K562 (cell line): ENCODE measurements at places on chromosomes 12 and 14. TPM values are rescaled to one million over a fixed set of nuclear protein-coding genes. Genes with fewer than 3 reads are reported as not detected.

DNA sequence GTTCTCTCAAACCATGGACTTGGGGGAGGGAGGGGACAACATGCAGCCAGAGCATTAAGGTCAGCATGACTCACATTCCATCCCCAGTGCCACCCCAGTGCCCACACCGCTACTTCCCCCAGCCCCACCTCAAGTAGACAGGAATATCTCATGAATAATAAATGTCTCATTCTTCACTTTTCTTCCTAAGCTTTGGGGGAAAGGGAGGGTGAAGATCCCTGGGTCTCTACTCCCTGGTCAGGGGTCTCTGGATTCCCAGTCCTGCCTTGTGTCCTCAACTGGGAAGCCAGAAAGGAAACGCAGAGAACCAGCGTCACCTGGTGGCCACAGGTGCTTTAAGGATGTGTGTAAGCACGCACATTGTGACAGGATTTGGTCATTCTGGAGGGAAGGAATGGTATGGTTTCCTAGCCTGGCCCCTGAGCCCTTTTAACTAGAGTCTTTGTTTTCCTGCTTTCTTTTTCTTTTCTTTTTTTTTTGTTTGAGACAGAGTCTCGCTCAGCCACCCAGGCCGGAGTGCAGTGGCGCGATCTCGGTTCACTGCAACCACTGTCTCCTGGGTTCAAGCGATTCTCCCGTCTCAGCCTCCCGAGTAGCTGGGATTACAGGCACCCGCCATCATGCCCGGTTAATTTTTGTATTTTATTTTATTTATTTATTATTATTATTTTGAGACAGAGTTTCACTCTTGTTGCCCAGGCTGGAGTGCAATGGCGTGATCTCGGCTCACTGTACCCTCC, 3.4 kb downstream of the GPR84 start:
- H3K36me3 ChIP-seq: no peaks in the 10 kb centered on the region
- H3K27ac ChIP-seq: peak overlapping the region; percentile 89
- peak; percentile 93 for DNase-seq
- H3K4me3 ChIP-seq: no peak overlapping the region
- H3K27me3 ChIP-seq: no peaks in the 10 kb centered on the region
- peaks cover 39% of the 10 kb centered on the region for H3K4me1 ChIP-seq

GRCh38 chr12:92732716-92733115, 29.9 kb downstream of the PLEKHG7 start:
- DNase-seq: no peak
- peaks cover 28% of the 10 kb centered on the region; the same call in 2 of the 3 replicates for H3K27me3 ChIP-seq
- no peaks in the 10 kb centered on the region for H3K4me1 ChIP-seq
- H3K36me3 ChIP-seq: no peaks in the 10 kb centered on the region
- no peak overlapping the region for H3K27ac ChIP-seq

- H3K4me1 ChIP-seq: no peaks in the 10 kb centered on the region; the same call in 1 of the 2 replicates
- no peak overlapping the region for H3K27ac ChIP-seq
- DNase-seq: no peak
- H3K36me3 ChIP-seq: no peaks in the 10 kb centered on the region
These were observed 44.9 kb downstream of the SIX6 start for GRCh38 chr14:60553808-60554207.

Gene A2ML1
- 0.40 TPM in 1 of 2 replicates, not detected in the other for total RNA-seq

DNA sequence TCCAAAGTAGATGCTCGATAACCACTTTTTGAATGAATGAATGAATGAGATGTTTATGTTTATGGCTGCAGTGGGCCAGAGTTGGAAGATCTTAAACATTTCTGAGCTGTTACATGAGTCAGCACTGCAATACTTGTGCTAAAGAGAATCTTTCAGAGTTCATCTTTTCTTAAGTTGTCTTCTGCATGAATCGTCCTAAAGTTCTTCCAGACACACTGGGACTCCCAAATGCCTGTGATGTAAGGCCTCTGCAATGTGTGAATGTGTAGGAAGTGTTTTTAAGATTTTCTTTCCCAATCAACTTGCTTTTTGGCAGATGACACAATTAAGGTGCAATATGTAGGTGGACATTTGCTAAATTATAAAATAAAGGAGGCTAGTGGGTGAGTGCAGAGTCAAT, 50.3 kb upstream of the TRIM9 start:
- no peaks in the 10 kb centered on the region for H3K4me1 ChIP-seq
- H3K27ac ChIP-seq: no peak overlapping the region
- H3K4me3 ChIP-seq: no peak overlapping the region
- H3K27me3 ChIP-seq: no peaks in the 10 kb centered on the region

DNA sequence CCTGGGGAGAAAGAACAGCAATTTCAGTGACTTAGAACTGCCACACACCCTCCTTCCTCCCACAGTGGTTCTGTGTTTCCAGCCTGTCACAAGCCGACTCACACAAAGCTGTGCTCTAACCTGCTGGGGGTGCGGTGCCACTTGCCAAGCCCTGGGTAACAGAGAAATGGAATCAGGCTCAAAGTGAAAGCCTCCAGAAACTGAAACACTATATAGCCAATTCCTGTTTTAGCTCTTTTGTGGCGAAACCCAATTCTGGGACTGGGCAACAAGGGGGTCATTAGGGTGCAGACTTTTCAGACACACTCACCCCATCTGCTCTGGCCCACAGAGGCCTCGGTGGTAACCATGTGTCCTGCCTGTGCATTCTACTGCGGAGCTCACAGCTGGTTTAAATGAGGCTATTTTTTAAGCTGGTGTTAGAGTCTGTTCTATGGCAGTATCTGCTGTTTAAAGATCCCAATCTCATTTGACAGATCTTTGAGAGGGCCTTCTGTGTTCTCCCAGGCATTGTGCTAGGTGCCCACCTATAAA, 15.2 kb upstream of the ACTR6 start:
- no peak overlapping the region for H3K4me3 ChIP-seq
- H3K36me3 ChIP-seq: peaks cover 3% of the 10 kb centered on the region; the same call in 1 of the 3 replicates
- no peak for DNase-seq
- H3K27me3 ChIP-seq: no peaks in the 10 kb centered on the region; the same call in 1 of the 2 replicates
- no peaks in the 10 kb centered on the region; the same call in 2 of the 3 replicates for H3K4me1 ChIP-seq
- no peak overlapping the region for H3K27ac ChIP-seq

- H3K4me3 ChIP-seq: no peak overlapping the region
- H3K27me3 ChIP-seq: no peaks in the 10 kb centered on the region
- H3K27ac ChIP-seq: no peak overlapping the region
- H3K4me1 ChIP-seq: peaks cover 36% of the 10 kb centered on the region
These were observed 11.9 kb downstream of the SLC25A29 start for GRCh38 chr14:100294213-100294962.

Gene SLC6A13
- 0.33 and 0.38 TPM in 2 replicates for total RNA-seq

Gene DTX1
- not detected in 2 replicates for total RNA-seq

DNA sequence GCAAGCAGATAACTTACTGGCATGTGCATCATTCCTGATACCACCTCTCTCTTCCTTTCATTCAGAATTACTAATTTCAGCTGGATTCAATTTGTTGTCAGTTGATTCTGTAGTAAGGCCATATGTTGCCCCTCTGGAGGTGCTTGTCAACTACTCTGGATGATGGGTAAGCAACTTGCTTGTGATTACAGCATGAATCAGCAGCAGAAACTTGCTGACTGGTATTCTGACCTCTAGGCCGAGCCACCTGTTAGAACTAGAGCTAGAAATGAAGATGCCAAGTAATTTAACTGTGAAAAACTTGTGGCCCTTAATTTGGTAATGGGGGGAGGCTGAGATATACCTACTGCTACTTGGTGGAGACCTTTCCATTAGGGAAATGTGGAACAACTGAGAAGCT, 5.1 kb downstream of the RNF10 start:
- no peaks in the 10 kb centered on the region for H3K27me3 ChIP-seq
- H3K4me1 ChIP-seq: peaks cover 33% of the 10 kb centered on the region
- peaks cover 59% of the 10 kb centered on the region for H3K36me3 ChIP-seq
- H3K4me3 ChIP-seq: no peak overlapping the region
- peak overlapping the region; percentile 11; the same call in 1 of the 3 replicates for H3K27ac ChIP-seq

Gene CRACR2A
- total RNA-seq: 12.7 and 15.1 TPM in 2 replicates

Gene FGF6
- total RNA-seq: not detected in 2 replicates

DNA sequence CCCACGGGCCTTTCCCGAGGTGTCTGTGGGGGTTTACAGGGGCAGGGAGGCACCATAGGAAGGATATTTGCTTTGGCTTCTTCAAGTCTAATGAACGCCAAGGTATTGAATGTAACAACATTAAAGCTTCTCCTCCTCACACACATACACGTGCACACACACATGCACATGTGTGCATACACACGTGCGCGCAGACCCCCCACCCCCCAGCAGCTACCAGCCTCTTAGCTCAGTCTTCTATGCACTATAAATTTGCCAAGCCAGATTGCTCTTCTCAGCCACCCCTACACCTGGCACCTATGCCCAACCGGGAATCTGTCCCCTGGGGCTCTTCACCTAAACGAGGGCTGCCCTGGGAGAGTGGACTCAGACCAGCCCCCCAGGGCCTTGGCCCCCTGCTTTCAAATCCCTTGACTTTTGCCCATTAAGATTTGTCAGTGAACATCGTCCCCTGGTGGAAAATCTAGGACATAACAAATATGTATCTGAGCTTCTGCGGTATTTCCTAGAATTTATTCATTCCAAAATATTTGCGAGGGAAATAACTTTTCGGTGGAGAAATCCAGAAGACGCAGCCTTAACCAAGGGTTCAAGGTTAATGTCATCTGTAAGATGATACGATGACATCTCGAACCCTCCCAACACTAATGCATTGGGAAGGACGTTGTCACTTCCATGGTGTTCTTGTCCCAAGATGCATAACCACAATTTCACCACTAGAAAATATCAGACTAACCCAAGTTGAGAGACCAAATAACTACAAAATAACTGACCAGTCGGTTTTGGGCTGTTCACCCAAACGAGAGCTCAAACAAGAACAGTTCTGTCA, 330.4 kb downstream of the MED13L start:
- H3K27ac ChIP-seq: no peak overlapping the region
- H3K4me1 ChIP-seq: no peaks in the 10 kb centered on the region; the same call in 1 of the 2 replicates
- no peak overlapping the region for H3K4me3 ChIP-seq
- peak; percentile 56 for DNase-seq
- no peaks in the 10 kb centered on the region for H3K27me3 ChIP-seq

DNA sequence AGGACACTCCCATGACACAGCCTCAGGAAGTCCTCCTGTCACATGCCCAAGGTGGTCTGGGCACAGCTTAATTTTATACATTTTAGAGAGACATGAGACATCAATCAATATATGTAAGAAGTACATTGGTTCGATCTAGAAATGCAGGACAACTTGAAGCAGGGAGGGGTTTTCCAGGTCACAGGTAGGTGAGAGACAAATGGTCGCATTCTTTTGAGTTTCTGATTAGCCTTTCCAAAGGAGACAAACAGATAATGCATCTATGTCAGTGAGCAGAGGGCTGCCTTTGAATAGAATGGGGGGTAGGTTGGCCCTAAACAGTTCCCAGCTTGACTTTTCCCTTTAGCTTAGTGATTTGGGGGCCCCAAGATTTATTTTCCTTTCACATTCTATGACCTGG, 2.5 kb downstream of the HSPB8 start:
- no peak overlapping the region for H3K4me3 ChIP-seq
- H3K27ac ChIP-seq: no peak overlapping the region
- H3K4me1 ChIP-seq: no peaks in the 10 kb centered on the region
- peaks cover 21% of the 10 kb centered on the region for H3K27me3 ChIP-seq
- DNase-seq: no peak
- H3K36me3 ChIP-seq: no peaks in the 10 kb centered on the region

DNA sequence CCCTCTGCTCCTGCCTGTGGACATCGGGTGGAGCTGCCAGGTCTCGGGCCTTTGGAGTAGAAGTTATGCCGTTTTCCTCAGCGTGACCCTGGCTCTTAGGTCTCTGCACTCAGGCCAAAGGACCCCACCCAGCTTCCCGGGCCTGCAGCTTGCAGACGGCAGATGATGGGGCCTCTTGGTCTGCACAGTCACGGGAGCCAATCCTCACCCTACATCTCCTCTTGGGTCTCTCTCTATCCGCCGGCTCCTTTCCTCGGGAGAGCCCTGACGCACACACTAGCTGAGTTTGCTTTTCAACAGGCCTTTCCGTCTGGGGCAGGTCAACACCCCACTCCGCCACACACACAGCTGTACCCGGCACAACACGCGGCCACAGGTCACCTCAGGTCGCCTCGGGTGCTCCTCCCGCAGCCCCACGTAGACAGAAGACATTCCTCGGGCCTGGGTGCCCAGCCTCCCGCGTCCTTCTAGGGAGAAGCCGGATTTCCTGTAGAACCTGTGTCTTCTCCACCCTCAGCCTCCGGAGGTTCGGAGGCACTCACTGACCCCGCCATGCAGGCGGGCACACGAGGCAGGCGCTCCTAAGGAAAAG, 9.9 kb downstream of the GALNT9 start:
- peaks cover 48% of the 10 kb centered on the region for H3K27me3 ChIP-seq
- peaks cover 14% of the 10 kb centered on the region; the same call in 1 of the 2 replicates for H3K4me1 ChIP-seq

Gene MARS1
- 339 and 382 TPM in 2 replicates for total RNA-seq

Gene ACACB
- total RNA-seq: 2.5 and 2.8 TPM in 2 replicates

DNA sequence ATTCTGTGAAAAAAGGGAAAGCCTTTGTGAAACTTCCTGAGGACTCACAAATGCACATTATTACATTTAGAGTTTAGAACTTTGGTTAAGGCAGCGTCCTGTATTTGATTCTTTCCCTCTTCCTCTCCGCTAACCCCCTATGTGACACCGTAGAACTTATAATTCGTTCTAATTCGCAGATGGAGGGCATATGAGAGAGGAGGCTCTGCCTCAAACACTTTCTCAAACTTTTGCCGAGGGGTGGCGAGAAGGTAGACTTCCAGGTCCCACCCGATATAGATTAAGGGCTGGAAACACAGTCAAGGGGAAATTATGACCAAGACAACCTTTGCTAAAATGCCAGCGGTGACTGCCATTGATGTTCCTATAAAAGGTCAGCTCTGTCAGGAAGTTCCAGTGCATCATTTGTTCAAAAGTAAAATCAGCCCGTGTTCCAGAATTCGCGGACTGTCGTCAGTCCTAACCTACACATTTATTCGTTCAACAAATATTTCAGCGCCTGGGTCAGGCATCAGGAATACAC, 904 bp upstream of the PAPOLA start:
- H3K36me3 ChIP-seq: peaks cover 24% of the 10 kb centered on the region
- H3K27me3 ChIP-seq: no peaks in the 10 kb centered on the region
- H3K4me3 ChIP-seq: peak overlapping the region; percentile 96
- no peak for DNase-seq
- H3K4me1 ChIP-seq: peaks cover 5% of the 10 kb centered on the region; the same call in 2 of the 3 replicates

Gene C14orf132
- total RNA-seq: 0.04 TPM in 1 of 2 replicates, not detected in the other

Gene RALGAPA1
- 14.0 and 14.7 TPM in 2 replicates for total RNA-seq

Gene TSPAN19
- not detected in 2 replicates for total RNA-seq

Gene MYL2
- not detected in 2 replicates for total RNA-seq

Gene TXNRD1
- 152 and 169 TPM in 2 replicates for total RNA-seq

DNA sequence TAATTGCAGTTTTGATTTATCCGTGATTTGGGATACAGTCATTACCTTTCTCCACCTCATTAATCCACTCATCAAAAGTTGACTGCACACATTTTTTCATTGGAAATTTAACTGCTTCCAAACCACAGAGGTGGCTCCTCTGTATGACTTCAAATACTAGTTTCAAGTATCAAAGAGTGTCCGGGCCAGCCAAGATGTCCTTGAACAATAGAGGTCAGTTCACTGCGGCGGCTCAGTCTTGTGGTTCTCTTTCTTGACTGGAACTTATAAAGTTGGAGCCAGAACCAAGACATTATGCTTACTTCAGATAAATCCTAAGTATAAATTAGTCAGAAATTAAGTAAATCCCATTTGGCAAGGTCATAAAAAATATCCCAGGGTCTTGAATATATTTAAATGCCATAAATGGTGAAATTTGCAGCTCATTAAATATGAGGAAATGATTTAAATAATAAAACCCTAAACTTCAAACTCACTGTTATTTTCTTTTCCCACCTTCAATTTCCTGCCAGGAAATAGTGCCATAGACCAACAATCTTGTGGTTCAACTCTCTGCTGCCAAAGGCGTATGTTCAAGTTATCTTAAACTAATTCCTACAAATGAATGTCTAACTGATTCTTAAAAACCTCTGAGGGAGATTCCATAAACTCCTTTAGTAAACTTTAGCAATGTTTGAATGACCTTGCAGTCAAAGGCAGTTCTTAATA, 360.8 kb downstream of the AEBP2 start:
- no peak overlapping the region for H3K4me3 ChIP-seq
- H3K27me3 ChIP-seq: no peaks in the 10 kb centered on the region
- DNase-seq: no peak
- no peak overlapping the region for H3K27ac ChIP-seq
- no peaks in the 10 kb centered on the region for H3K4me1 ChIP-seq
